Dermis microvascular lymphatic vessel endothelial cell (primary cell): ENCODE measurements at places on chromosomes 2 and 18. TPM values are rescaled to one million over a fixed set of nuclear protein-coding genes. Genes with fewer than 3 reads are reported as not detected.
A peak's percentile ranks its signal among the peaks of the same experiment; 100 is the strongest.

Gene PTPN4
- 25.4 and 27.1 TPM in 2 replicates for total RNA-seq

Gene ZC3H6
- 1.8 and 2.0 TPM in 2 replicates for total RNA-seq

Gene CHRNG
- not detected in 2 replicates for total RNA-seq

Gene MPHOSPH10
- total RNA-seq = 10.6 and 11.7 TPM in 2 replicates

Gene ZAP70
- 0.13 TPM in 2 replicates for total RNA-seq

Gene CPLX4
- not detected in 2 replicates for total RNA-seq

Gene PROC
- under 0.01 TPM in 2 replicates for total RNA-seq

- DNase-seq = peak; percentile 5
These were observed 78.2 kb downstream of the PTGR3 start for GRCh38 chr18:75130591-75131328.

DNA sequence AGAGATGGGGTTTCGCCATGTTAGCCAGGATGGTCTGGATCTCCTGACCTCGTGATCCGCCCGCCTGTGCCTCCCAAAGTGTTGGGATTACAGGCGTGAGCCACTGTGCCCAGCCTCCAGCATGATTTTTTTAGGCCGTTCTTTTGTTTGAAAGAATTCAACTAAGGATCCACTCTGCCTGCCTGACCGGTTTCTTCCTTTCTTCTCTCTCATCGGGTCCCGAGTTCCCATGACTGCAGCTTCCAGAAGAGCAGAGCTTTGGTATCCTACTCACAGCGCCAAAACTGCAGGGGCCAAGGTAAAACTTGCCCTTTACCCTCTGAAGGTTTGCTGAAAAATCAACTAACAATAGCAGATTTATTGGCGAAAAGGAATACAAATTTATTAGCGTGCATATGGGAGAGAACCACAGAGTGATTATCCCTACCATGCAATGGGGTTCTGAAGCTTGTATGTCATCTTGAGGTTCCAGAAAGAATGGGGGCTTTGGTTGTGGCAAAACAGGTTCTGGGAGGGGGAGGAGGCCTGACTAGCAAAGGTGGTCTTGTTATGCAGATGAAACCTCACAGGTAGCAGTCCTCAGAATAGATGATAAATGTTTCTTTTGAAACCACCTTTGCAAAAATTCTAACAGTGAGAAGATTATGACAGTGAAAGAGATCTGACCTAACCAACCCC, 87.0 kb upstream of the MSH6 start:
- no peak for DNase-seq

DNA sequence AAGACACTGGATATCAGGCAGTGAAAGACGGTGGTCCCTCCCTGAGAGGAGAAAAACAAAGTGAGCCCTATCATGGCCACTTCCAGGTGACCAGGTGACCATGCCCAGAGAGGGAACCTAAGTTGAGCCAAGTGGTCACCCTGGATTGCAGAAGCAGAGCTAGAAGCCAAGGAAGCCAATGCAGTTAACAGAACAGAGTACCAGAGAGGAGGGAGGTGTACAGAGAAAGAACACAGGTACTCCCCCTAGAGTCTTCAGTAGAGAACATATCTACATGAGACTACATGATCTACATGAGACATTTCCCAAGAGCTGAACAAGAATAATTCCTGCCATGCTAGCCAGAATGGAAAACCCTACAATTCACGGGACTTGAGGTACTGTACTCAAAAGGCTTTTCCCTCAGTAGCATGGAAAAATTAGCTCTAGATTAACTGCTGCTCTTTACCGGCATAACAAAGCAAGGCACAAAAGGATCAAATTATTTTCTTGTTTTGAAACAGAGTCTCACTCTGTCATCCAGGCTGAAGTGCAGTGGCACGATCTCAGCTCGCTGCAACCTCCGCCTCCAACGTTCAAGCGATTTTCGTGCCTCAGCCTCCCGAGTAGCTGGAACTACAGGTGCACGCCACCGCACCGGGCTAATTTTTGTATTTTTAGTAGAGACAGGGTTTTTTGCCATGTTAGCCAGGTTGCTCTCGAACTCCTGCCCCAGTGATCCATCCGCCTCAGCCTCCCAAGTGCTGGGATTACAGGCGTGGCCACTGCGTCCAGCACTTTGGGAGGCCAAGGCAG, 23.5 kb downstream of the ROCK2 start:
- DNase-seq = no peak

- DNase-seq = no peak
These were observed 62.6 kb downstream of the EMX1 start for GRCh38 chr2:72979896-72980295.

DNA sequence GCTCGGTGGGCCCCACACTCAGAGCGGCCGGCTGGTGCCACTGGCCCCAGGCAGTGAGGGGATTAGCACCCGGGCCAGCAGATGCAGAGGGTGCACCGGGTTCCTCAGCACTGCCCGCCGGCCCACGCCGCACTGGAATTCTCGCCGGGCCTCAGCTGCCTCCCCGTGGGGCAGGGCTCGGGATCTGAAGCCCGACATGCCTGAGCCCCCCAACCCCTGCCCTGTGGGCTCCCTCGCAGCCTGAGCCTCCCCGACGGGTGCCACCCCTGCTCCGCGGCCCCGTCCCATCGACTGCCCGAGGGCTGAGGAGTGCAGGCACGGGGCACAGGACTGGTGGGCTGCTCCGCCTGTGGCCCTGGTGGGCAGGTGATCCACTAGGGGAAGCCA, 37.6 kb upstream of the TWSG1 start:
- DNase-seq = no peak

DNA sequence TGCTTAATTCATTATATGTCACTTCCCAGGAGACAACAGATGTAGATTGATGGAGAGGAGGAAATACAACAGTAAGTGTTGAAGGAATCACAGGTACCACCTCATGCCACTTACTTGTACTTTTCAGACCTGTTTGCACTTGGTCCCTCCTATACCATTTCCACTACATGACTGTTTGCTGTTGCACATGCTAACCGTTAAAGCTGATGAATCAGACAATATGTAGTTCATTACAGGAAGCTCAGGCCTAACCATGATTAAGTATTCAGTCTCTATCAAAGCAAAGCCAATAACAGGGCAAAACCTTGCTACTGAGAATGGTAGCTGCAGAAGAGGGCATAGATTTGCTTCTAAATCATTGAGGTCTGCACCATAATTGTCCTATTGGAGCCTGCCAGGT, 30.2 kb upstream of the GRP start:
- DNase-seq = no peak

DNA sequence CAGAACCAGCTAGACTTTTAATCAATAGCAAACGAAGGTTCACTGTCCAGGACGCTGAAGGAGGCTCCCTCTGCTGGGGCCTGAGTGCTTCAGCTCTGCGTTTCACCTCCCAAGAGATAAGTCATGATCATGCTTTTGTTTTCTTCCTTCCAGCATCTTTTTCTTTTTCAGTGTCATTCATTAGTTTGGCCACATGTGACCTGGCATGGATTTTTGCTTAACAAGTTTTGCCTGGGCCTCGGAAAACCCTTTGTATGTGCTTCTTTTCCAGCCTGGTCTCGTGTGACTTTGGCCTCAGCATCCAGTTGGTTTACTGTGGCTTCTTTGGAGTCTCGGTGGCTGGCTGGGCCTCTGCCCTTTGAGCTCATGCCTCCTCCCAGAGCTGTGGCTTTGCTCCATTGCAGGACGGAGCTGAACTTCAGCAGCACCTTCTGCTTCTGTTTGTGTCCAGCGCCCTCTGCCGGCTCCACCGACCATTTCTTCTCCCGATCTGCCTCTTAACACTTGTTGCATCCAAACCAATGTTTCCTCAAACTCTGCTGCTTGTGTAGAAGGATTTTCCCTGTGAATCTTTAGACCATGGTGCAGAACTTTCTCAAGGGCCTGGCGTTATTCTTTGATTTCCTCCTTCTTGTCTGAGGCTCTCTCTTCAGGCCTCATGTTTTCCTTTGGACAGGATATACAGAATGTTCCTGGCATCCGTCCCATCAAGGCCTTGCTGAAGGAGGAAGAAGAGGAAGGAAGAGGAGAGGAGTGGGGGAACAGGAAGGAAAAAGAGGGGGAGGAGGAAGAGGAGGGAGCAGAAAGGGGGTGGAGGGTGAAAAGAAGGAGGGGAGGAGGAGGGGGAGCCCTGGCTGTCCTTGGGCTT, 23.6 kb upstream of the HES6 start:
- peak; percentile 74 for DNase-seq

DNA sequence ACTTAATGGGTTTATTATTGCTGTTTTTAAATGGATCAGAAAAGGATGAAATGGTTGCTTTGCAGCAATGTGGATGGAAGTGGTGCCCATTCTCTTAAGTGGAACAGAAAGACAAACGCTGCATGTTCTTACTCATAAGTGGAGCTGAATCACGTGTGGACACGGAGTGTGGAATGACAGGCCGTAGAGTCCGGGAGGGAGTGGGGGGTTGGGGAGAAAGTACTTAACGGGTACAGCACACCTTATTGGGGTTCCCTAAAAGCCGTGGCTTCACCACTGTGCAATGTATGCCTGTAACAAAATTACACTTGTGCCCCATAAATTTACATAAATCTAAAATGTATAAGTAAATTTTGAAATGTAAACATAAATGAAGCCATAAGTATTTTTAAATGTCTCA, 64.0 kb upstream of the CTDP1 start:
- no peak for DNase-seq

DNA sequence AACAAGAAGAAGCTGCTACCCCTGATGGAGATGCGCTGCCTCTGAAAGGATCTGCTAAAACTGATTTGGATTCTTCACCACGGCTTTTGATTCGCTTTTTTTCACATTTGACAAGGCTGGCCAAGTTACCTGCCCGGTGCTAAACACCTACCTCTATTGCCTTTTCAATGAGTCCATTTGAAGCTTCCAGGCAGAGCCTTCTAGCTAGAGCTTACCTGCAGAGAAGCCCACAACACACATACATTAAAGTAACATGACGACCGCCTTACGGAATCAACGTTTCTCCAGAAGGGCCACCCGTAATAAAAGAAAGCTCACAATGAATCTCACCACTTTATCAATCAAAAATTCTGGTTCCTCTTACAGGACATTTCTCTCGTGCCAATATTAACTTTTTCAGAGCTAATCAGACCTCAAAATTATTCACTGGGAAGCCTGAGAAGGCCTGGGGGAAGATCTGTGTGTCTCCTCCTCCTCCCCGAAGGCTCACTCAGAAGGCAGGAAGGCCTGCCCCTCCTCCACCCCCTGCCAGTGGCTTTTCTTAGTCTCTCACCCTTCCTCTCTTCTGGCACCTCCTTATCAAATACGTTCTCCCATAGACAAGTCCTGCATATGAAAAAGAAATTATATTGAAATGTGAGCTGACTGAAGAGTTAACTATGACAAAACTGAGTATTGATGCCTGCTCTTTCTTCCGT, 171.0 kb downstream of the DNER start:
- no peak for DNase-seq

- DNase-seq = peak; percentile 36
These were observed 92.3 kb downstream of the B3GNT2 start for GRCh38 chr2:62287899-62288880.

- no peak for DNase-seq
These were observed 86.7 kb downstream of the ACAA2 start for GRCh38 chr18:49726675-49726963.

GRCh38 chr2:239118675-239119211, 270.9 kb downstream of the TWIST2 start:
- DNase-seq = no peak

DNA sequence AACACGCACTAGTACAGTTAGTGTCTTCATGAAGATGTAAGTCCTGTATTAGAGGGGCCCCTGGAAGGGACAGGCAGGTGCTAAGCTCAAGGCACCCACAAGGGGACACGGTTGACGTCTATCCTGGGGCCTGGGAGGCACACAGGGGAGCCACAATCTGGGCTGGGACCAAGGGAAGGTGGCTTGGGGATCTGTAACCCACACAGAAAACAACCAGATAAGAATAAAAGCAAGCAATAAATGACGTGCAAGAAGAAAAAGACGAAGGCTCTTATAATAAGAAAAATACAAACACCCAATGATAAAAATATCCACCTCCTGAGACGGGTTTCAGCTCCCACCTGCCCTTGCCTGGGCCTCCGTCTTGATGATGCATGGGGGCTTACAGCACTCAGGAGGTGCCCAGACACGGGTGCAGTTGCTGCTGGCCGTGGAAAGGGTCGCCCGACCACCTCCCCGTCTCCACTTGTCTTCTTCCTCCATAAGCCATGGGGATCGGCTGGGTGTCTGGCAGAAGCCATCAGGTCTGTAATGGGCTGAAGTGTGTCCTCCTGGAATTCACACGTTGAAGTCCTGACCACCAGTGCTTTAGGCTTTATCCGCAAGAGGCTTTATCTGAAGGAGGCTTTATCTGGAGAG, 73.9 kb downstream of the TWIST2 start:
- no peak for DNase-seq

GRCh38 chr2:74327199-74327598, 16.0 kb downstream of the SLC4A5 start:
- no peak for DNase-seq

DNA sequence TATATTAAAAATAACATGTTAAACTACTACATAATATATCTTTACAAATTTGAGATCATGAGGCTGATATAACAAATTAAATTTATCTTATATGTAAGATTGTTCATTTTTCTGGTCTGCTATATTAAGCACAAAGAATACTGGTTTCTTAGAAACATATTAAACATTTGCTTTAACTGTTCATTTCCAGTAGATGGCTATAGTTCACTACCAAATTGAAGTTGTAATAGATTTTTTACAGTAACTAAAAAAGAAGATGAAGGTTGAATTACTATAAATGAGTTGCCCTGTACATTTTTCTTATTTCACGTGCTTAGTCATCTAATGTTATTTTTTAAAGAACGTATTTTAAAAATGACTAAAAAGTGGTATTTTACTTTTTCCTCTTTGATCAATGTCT, 57.0 kb downstream of the ZNF407 start:
- peak; percentile 29 for DNase-seq
